ENCODE measurements at places on chromosomes 7 and 10.
A peak's percentile ranks its signal among the peaks of the same experiment; 100 is the strongest.

DNA sequence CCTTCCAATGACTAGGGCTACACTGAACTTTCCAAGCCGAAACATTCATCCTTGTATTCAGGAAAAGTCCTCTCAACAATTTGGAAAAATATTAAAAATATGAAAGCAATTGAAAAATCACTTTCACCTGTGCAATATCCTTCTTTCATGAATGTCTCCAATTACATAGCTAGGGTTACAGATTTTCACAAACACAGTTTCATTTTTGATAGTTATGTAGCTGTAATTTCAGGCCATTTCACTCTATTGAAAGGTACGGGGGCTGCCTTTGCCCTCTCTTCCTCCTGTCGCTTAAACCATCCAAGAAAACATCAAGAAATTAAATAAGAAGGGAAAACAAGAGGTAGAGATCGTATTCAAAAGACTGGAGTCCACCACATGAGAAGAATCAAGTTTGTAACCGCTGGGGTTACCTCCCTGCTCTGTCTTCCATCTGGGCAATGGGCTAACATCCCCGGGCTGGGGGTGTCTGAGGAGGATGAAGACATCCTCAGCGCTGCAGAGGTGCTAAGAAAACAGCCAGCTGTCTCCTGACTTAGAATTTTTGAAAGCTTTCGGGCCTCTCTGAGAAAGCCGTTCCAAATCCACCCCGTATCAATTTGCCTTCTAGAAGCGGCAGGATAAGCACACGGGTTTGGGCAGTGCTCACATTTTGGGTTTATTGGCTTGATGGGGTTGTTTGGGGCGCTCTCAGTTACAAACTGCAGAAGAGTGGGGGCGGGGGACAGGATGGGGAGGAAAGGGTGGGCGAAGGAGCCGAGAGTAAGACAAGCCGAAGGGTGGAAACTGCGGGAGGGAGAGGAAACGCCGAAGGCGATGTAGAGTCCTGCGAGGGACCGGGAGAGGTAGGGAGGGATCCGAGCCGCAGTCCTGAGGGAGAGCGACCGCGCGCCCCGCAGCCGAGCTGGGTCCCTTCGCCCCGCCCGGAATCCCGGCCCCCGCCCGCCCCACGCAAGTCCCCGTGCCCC, 24.3 kb upstream of the VAX1 start:
- peak overlapping the region; percentile 37 for H3K4me3 ChIP-seq
- peaks cover 43% of the 10 kb centered on the region for H3K4me1 ChIP-seq
- H3K27ac ChIP-seq = no peak overlapping the region
- H3K27me3 ChIP-seq = peaks cover 29% of the 10 kb centered on the region
- no peak for DNase-seq
- no peaks in the 10 kb centered on the region for H3K36me3 ChIP-seq

DNA sequence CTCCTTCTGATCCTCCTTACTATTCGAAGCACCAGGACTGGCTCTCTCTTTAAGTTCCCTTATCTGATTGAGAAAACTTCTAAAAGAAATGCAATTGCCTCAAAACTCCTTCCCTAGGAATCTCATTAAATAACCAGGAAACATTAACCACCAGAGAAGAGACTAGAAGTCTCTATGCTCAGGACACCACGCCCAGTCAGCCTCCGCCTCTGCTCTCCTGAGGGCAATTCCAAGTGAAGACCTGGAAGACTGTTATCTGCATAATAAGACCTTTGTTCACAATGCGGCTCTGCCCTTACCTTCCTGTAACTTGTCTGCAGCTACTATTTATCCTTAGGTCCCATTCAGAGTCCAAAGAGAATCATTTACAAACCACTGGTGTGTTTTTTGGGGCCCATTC, 78.8 kb downstream of the ELMO1 start:
- H3K27me3 ChIP-seq = no peaks in the 10 kb centered on the region
- no peak overlapping the region for H3K4me3 ChIP-seq
- H3K36me3 ChIP-seq = no peaks in the 10 kb centered on the region
- H3K4me1 ChIP-seq = no peaks in the 10 kb centered on the region
- no peak for DNase-seq
- no peak overlapping the region for H3K27ac ChIP-seq

DNA sequence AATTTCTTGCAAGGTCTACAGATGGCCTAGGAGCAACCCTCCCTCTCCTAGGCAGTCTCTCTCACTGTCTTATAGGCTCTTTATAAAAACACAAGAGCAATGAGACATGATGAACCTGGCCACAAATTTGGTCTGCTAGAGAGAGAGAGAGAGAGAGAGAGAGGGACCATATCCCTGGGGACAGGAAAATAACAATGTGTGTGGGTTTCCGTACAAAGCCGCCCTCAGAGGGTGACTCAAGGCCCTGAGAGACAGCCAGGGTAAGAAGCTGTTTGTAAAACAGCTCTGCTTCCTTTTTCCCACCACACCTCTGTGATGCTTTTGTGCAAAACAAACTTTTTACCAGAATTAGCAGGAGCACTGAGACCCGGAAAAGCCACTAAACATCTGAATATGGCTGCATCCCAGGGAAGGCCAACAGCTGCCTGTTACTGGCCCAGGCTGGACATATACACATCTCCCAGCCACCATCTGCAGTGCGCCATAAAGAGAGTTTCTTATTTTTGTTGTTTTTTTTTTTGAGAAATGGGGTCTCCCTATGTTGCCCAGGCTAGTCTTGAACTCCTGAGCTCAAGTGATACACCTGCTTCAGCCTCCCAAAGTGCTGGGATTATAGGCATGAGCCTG, 18.4 kb downstream of the GIMAP5 start:
- no peak overlapping the region for H3K4me3 ChIP-seq
- peak overlapping the region; percentile 54 for H3K27ac ChIP-seq
- no peak for DNase-seq
- H3K27me3 ChIP-seq = no peaks in the 10 kb centered on the region
- peaks cover 22% of the 10 kb centered on the region for H3K4me1 ChIP-seq

GRCh38 chr10:919481-919880, 12.0 kb downstream of the LARP4B start:
- H3K4me3 ChIP-seq = no peak overlapping the region
- peaks cover under 1% of the 10 kb centered on the region for H3K36me3 ChIP-seq
- H3K27me3 ChIP-seq = no peaks in the 10 kb centered on the region
- no peak overlapping the region for H3K27ac ChIP-seq
- H3K4me1 ChIP-seq = peaks cover 58% of the 10 kb centered on the region

DNA sequence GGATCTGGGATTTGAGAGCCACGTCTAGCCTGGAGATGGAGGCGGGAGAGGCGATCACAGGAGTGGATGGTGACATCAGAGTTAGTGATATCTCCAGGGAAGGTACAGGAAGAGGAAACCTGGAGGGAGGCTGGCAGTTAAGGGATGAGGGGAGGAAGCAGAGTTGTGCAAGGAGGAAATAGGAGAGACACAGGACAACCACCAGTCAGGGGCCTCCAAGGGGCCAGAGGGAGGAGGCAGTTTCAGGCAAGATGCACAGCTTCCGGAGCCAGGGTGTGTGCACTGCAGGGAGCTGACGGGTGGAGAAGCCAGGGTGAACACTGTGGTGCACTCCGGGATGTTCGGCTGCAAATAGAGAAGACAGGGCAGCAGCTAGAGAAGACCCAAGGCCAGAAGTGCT, 141.2 kb downstream of the GLI3 start:
- no peaks in the 10 kb centered on the region for H3K27me3 ChIP-seq
- no peak overlapping the region for H3K4me3 ChIP-seq
- peaks cover 34% of the 10 kb centered on the region for H3K4me1 ChIP-seq
- no peak overlapping the region for H3K27ac ChIP-seq
- DNase-seq = no peak
- no peaks in the 10 kb centered on the region for H3K36me3 ChIP-seq

DNA sequence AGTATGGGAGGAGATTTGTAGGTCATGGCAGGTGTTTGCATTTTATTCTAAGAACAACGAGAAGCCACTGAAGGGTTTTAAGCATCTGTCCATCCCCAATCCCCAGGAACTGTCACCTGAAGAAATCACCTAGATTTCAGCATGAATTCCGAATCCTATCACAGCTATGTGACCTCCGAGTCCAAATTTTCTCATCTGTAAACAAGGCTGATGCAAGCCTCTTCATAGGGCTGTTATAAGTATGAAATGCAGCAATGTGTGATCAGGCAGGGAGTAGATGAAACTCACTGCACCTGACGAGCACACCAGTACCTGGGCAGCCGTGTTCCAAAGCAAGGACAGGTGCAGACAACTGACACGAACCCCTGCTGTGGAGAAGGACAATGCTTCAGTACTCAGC, 14.0 kb downstream of the HABP2 start:
- H3K4me1 ChIP-seq = peaks cover 8% of the 10 kb centered on the region
- no peak for DNase-seq
- no peaks in the 10 kb centered on the region for H3K36me3 ChIP-seq
- H3K4me3 ChIP-seq = no peak overlapping the region

- no peaks in the 10 kb centered on the region for H3K4me1 ChIP-seq
- no peak overlapping the region for H3K27ac ChIP-seq
- peak; percentile 12 for DNase-seq
- H3K36me3 ChIP-seq = no peaks in the 10 kb centered on the region
These were observed 45.1 kb upstream of the LYZL1 start for GRCh38 chr10:29243750-29244149.

DNA sequence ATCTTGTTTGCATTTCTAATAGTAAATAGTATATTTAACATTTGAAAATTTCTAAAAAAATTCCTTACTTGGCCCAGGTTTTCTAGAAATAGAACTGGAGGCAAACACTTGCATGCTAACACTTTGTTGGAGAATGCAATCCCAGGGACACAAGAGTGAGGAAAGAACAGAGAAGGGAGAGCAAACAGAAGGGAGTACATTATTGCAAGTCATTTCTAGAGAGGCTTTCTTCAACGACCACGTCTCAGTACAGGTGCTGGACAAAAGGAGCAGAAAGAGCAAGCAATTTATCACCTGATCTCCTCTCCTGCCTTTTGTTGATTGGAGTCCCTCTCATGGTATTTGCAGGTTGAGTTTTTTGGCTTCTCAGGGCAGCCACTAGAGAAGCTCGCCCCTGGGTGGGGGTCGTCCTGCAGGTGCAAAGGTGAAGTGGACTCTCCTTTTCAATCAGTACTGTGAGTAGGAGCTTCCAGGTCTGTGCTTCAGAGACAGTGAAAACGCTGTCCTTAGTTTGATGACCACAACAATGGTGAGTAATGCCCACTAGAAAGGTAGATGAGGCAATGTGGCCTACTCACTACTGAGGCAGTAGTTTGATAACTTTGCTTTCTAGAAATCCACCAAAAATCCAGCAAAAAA, 5.2 kb downstream of the CPED1 start:
- peaks cover 5% of the 10 kb centered on the region for H3K27me3 ChIP-seq
- H3K36me3 ChIP-seq = no peaks in the 10 kb centered on the region
- DNase-seq = no peak
- H3K4me1 ChIP-seq = no peaks in the 10 kb centered on the region
- peak overlapping the region; percentile 90 for H3K27ac ChIP-seq

GRCh38 chr7:26863518-26864308, 677 bp downstream of the SKAP2 start:
- DNase-seq = no peak
- H3K4me1 ChIP-seq = no peaks in the 10 kb centered on the region
- H3K27me3 ChIP-seq = peaks cover 8% of the 10 kb centered on the region
- H3K4me3 ChIP-seq = peak overlapping the region; percentile 57

GRCh38 chr10:23474626-23475025, 35.8 kb downstream of the OTUD1 start:
- H3K36me3 ChIP-seq = no peaks in the 10 kb centered on the region
- H3K4me1 ChIP-seq = no peaks in the 10 kb centered on the region
- H3K27ac ChIP-seq = no peak overlapping the region
- DNase-seq = no peak
- no peaks in the 10 kb centered on the region for H3K27me3 ChIP-seq

DNA sequence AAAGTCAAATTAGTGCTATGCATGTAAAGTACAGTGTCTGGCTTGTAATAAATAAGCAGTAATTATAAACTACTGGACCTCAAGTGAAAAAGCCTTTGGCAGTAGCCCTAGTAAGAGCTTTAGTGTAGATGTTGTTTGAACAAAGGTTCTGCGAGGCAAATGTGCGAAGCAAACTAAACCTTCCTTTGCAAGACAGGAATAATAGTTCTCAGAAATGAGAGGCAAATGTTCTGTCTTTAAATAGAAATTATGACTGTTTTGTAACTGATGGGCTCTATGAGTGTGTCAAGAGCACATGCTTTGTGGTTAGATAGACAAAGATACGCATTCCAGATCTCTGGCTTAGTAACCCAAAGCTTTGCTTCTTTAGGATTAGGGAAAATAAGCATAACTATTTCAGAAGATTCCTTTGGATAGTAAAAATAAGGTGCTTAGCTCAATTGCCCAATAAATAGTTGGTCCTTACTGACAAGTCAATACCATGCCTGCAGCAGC, 169.2 kb upstream of the CDC14C start:
- no peaks in the 10 kb centered on the region for H3K27me3 ChIP-seq
- no peaks in the 10 kb centered on the region for H3K4me1 ChIP-seq
- H3K27ac ChIP-seq = no peak overlapping the region
- no peaks in the 10 kb centered on the region for H3K36me3 ChIP-seq
- H3K4me3 ChIP-seq = no peak overlapping the region
- DNase-seq = no peak

- no peaks in the 10 kb centered on the region for H3K27me3 ChIP-seq
- H3K4me1 ChIP-seq = no peaks in the 10 kb centered on the region
- H3K36me3 ChIP-seq = no peaks in the 10 kb centered on the region
- no peak overlapping the region for H3K4me3 ChIP-seq
These were observed 88.3 kb upstream of the CYP26C1 start for GRCh38 chr10:92972066-92972870.

GRCh38 chr10:48309711-48310226, 3.3 kb downstream of the MAPK8 start:
- H3K4me1 ChIP-seq = peaks cover 63% of the 10 kb centered on the region
- H3K27me3 ChIP-seq = no peaks in the 10 kb centered on the region
- no peak for DNase-seq
- H3K27ac ChIP-seq = no peak overlapping the region
- H3K4me3 ChIP-seq = no peak overlapping the region
- no peaks in the 10 kb centered on the region for H3K36me3 ChIP-seq

DNA sequence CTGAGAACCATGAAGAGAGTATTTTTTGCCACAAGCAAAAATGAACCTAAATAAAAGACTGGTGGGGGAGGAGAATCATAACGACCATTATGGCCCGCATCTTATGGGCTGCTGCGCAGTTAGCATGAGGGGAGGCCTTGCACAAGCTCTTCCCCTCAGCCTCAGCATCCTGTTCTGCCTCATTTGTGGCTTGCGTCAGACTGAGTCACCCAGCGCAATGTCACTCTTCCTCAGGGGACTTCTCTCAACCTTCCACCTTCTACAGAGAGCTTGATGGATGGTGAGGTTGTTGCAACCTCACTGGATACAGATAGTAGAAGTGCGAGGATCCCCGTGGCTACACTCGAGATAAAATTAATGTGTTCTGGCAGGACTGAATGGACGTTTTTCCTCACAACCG, 16.8 kb upstream of the GPR15LG start:
- DNase-seq = no peak
- no peak overlapping the region for H3K27ac ChIP-seq
- no peak overlapping the region for H3K4me3 ChIP-seq

GRCh38 chr10:118002581-118002980, 44.2 kb downstream of the RAB11FIP2 start:
- H3K27me3 ChIP-seq = no peaks in the 10 kb centered on the region
- no peak for DNase-seq
- H3K4me3 ChIP-seq = no peak overlapping the region
- no peak overlapping the region for H3K27ac ChIP-seq
- no peaks in the 10 kb centered on the region for H3K4me1 ChIP-seq

- H3K27ac ChIP-seq = no peak overlapping the region
- H3K4me1 ChIP-seq = no peaks in the 10 kb centered on the region
- DNase-seq = no peak
- no peak overlapping the region for H3K4me3 ChIP-seq
These were observed 208.0 kb downstream of the SFMBT2 start for GRCh38 chr10:7202793-7203355.
